ENCODE measurements at places on chromosomes 1 and 21.

GRCh38 chr1:215002471-215002870 lies 80.1 kb upstream of the KCNK2 start:
- DNase-seq, result no peak

GRCh38 chr1:117020526-117021156 lies 19.1 kb downstream of the CD101 start:
- no peak for DNase-seq

DNA sequence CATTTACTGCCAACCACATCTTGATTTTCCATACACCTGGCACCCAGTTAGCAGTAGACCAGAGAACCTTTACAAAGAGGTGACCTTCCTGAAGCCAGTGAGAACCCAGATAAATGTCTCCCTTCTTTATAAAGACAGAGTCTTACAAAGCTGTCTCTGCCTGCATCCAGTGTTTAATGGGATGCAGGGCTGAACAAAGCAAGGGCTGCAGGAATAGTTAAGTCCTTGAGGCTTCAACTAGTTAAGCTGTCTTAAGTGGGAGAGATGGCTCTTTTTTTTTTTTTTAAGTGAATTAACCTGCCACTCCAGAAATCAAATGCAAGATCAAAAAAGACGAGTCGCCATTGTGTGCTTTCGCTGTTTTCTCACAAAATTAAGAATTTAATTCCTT lies 1.5 kb downstream of the AHCYL1 start:
- DNase-seq, result no peak

DNA sequence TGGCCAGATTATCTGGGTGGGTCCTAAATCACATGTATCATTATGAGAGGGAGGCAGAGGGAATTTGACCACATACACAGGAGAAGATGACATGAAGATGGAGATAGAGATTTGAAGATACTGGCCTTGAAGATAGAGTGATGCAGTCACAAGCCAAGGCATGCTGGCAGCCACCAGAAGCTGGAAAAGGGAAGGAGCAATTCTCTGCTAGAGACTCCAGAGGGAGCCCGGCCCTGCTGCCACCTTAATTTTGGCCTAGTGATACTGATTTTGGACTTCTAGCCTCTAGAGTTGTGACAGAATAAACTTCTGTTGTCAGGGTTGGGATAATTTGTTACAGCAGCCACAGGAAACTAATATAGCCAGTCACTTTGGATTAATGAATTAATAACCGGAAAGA lies 2.2 kb upstream of the PRDM2 start:
- DNase-seq, result no peak

DNA sequence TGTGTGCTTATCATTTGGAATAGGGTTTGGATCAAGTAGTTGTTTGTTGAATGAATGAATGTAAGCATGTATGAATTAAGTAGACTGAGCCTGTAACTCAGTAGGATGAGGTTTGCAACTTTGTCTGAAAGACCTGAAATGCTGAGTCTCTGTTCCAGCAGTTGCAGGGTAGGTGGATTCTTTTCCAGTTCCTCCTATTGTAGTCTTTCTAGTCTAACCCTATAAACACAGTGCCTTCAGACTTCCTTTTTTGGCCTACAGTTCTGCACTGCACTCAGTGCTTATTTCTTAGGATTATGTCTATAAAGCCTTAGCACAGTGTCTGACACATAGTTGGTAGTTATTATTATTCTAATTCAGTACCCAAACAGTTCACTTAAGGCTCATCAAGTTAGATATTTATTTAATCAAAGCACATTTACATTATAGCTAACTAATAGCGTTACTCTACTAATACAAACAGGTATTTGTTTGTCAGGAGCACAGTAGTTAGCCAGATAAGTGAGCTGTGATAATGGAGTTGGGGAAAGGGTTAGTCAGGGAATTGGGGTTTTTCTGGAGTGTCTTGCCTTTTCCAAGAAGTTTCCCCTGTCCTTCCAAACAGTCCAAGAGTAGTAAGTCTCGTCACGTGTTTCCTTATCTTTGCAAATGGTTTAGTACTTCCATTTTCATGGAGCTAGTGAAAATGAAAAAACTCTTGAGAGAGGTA lies 45.0 kb downstream of the ABCD3 start:
- no peak for DNase-seq

GRCh38 chr1:230797942-230798365 lies 50.8 kb downstream of the CAPN9 start:
- DNase-seq, result no peak

DNA sequence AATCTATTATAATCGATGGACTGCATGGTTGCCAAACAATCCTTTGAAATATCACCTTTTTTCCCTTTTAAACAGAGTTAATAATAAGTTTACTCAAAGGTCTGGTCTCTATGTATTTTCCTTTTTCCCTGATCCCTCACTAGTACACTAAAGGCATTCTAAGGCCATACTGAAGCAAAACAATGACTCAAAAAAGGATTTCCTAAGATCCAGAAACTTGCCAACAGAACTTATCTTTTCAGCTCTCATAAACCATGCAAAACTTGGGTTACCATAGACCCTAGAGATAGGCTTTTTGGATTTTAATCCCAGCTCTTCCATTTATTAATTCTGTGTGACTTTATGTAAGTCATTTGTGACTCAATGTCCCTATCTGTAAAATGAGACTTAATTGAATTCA lies 77.1 kb downstream of the IFI44 start:
- no peak for DNase-seq

DNA sequence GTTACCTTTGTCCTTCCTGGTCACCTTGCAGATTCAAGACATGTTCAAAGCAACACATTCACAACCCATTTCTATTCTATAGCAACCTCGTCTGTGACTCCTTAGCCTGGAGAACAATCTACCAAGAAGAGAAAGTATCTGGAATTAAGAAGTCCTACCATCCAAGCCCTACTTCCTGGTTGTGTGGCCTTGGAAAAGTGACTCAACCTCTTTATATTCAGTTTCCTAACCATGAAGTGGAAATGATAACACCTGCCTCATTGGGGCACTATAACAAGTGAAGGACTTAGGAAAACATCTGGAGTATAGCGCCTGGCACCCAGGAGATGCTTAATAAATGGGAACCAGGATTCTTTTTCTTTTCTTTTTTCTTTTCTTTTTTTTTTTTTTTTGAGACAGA lies 36.5 kb upstream of the SRRM1 start:
- DNase-seq, result no peak

- DNase-seq, result no peak
These were observed 10.8 kb downstream of the FABP3 start for GRCh38 chr1:31362032-31362431.

GRCh38 chr1:182617014-182617429 lies 12.8 kb upstream of the RGS16 start:
- DNase-seq, result no peak

- no peak for DNase-seq
These were observed 5.0 kb upstream of the ADAMTS1 start for GRCh38 chr21:26850116-26850643.

DNA sequence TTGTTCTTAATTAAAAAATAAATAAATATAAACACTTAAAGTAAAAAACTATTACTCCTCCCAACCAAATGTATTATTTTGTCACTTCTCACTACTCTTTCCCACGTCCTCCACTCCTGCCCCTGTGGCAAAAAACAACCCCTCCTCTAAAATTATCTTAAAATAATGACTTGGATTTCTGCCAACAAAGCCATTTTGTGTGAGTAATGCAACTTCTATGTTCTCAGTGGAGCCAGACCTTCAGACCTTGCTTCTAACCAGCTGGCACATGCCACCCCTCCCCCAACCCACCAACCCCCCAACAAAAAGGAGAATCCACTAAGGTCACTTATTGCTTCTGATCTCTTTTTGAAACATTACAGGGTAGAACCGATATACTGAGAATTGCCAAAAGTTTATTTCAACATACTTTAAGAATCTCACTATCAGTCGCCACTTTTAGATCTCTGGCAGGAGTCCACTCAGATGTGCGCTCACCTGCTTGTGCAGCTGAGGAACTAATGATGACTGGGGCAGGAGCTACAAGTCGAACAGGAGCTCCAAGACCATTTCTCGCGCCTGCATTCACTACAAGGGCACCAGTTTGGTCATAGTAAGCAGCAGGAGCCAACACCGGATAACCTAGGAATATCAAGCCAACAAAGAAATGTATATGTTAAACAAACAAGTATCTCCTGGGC lies 58.3 kb upstream of the SDC3 start:
- DNase-seq, result no peak

- DNase-seq, result no peak
These were observed 16.6 kb upstream of the LEMD1 start for GRCh38 chr1:205438213-205439158.

GRCh38 chr1:186762653-186763052 lies 66.1 kb upstream of the PLA2G4A start:
- DNase-seq, result no peak

GRCh38 chr1:60935599-60936110 lies 146.7 kb upstream of the NFIA start:
- no peak for DNase-seq

GRCh38 chr1:184145083-184145482 lies 93.6 kb downstream of the TSEN15 start:
- no peak for DNase-seq

DNA sequence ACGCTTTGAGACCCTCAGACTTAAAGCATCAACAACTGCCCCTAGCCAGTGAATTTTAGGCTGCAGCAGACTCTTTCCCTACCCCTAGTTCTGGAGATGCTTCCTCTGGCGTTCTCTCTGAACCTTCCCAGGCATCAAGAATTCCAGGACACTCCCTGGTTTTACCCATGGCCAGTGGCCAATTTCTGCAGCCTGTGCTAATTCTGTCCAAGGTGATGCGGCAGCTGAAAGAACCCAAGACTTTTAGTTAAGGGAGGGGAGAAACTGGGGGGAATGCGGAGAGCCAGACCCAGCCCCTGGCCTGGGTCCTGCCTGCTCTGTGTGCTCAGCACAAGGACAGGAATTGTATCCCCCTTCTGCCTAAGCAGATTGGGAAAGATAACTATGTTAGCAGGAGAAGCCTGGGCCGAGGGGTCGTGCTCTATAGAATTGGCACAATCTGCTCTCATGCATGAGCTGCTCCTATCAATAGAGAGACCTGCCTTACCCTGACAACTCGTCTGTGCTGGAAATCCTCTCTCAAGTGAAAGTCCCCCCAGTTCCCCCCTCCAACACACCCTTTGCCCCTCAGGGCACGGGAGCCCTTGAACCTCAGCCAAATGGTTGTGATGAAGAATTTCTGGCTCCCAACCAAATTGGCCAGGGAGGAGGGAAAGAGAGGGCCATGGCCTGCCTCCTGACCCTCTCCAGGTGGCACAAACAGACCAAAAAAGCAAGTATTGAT lies 5.4 kb upstream of the GJA8 start:
- no peak for DNase-seq

- no peak for DNase-seq
These were observed 115.4 kb upstream of the RAB4A start for GRCh38 chr1:229155472-229155871.

- DNase-seq, result no peak
These were observed 5.3 kb downstream of the VANGL1 start for GRCh38 chr1:115647047-115647446.

DNA sequence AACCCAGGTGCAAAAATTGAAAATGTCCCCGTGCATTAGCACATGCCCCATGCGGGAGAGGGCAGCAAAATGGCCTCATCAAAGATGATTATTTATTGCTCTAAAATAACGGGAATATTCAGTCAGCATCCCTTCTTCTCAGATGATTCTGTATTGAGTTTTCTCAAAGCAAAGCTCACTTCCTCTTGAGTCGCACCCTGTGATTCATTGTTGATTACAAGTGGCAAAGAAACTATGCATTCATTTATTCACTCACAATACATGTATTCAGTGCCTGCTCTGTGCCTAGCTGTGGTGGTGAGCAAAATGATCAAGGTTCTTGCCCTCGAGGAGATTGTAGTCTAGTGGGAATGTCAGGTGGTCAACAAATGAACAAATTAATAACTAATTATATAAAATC lies 226.0 kb upstream of the KAZN start:
- no peak for DNase-seq

GRCh38 chr1:178607718-178608408 lies 95.0 kb downstream of the TEX35 start:
- DNase-seq, result no peak

GRCh38 chr1:96357141-96357765 lies 364.3 kb upstream of the PTBP2 start:
- no peak for DNase-seq

DNA sequence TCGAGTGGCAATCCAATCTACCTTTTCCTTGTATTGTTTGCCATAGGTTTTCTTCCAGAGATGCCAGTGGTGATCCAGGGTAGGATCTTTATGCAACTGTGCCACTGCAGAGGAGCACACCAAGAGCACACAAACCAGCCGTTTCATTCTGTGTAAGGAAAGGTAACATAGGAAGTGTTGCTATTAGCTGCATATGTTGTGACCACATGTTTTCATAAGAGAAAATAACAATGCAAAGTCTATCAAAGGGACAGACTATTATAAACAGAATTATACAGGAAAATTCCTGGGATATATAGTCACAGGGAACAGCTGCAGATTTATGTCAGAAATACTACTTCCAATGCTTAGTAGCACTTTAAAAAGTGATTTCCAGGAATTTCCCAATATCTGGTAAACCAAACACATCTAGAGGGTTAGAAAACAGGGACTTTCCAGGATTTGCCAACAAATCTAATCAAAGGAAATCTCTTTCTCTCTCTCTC lies 919 bp downstream of the CTSS start:
- no peak for DNase-seq

DNA sequence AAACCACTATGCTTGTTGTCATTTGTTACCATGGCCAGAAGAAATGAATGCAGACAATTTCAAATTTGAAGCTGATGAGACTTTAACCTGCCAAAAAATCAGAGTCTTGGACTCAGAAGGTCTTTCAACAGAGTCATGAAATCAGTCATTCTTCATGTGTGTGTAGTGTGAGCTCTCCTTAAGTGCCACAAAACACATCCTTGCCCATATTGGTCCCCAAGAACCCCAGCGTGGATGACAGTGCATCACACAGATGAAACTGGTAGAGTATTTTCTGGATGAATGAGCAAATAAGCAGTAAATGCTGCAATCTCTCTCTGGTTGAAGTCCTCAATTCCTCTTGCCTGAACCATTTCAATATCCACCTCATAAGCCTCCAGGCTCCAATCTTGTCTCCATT lies 28.7 kb upstream of the ETS2 start:
- DNase-seq, result no peak

DNA sequence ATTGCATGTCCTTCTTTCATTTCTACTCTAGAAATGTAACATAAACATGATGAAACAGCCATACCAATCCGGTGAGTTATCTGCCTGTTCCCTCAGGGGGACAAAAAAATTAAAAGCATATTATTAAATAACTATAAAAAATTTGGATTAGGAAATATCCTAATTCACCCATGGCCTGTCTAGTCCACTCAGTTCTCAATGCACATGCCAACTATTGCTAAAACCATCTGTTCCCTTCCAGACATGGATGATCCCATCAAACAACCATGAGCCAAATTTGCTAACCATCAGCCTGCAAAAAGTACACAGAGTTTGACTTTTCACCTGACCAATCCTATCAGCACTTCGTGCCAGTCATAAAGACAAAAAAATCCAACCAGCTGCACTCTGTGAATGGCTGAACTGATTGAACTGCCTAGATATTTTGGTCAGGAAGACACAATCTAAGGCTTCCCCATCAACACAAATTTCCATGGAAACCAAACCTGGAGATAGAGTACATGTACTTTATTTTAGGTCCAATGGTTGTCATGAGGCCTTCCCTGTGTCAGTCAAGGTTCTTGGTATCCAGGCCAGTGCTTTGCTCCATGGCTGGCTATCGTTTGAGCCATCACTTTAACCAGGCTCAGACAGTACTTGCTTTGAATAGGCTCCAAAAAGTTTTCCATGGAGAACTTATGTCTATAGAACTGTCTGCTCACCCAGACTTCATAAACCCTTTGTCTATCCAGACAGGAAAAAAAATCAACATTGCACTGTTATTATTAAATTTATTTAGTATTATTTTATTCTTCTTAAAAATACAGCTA lies 570.8 kb downstream of the LTN1 start:
- DNase-seq, result no peak

- DNase-seq, result no peak
These were observed 73.0 kb downstream of the PTPRC start for GRCh38 chr1:198711837-198712236.
